Colonic mucosa (tissue), 4 donors: ENCODE measurements at places on chromosomes 7 and 10. TPM values are rescaled to one million over a fixed set of nuclear protein-coding genes. Genes with fewer than 3 reads are reported as not detected.
A peak's percentile ranks its signal among the peaks of the same experiment; 100 is the strongest.

- no peak for DNase-seq
Observed at GRCh38 chr10:117316701-117317100, 58.5 kb downstream of the PDZD8 start.

DNA sequence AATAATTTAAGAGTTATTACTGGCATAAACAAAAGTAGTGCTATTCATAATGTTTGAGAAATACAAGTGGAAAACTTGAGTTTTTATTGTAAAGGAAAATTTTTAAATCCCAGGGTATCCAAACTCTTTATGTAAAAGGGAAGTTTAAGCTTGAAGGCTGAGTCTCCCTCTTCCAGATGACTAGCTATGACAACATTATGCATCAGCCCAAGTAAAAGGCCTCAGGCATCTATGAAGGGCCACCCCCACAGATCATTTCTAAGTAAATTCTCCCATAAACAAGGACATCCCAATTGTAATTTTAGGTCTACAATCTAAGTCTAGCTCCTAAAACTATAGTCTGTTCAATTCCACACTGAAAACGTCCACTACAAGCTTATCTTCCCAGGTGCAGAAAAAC, 166.2 kb upstream of the STEAP1 start:
- DNase-seq = no peak

The ZNHIT1 gene
- total RNA-seq = 85.7 TPM

DNA sequence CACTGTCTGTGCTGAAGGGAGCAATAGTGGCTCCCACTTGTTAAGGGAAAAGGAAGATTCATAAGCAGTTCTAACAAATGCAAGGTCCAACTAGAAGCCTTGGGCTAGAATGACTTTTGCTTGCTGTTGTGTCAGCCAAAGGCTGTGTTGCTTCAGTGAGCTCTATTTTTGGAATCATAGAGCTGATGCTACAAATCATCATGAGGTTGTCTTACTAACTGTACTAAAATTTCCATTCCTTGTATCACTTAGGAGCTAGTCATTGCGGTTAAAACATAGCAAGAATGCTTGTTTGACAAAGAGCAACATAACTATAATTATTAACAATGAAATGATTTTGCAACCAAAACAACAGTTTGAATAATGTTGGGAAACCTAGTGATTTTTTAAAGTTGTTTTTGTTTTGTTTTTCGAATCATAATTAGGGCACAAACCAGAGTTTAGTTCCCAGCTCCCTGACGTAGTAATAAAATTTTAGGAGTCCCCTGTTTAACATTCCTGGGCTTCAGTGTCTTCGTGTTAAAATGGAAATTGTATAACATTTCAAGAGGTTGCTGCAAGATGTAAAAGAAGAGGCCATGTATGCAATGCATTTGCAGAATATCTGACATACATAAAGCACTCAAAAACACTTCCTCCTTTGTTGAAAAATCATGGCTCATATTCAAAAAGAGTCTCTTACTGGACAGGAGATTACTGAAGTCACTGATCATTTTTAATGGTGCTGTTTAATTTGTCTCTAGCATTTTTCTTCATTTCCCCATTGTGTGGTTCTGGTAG, 183.4 kb downstream of the MACC1 start:
- DNase-seq = no peak

The ADIRF gene
- 41.5 TPM for total RNA-seq

DNA sequence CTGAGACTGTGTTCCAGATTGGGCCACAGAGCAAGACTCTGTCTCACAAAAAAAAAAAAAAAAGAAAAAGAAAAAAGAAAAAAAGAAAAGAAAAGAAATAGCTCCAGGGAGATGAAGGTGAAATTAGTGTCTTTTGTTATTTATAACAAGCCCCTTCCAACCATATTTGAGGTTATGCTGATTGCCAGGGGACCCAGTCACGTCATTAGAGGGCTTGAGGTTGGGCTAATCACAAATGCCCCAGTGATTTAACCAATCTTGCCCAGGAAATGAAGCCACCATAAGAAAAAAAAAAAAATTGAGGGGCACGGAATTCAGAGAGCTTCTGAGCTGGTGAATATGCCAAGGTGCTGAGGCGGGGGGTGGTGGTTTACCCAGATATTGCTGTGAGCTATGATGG, 11.3 kb upstream of the RNF216 start:
- DNase-seq = no peak

DNA sequence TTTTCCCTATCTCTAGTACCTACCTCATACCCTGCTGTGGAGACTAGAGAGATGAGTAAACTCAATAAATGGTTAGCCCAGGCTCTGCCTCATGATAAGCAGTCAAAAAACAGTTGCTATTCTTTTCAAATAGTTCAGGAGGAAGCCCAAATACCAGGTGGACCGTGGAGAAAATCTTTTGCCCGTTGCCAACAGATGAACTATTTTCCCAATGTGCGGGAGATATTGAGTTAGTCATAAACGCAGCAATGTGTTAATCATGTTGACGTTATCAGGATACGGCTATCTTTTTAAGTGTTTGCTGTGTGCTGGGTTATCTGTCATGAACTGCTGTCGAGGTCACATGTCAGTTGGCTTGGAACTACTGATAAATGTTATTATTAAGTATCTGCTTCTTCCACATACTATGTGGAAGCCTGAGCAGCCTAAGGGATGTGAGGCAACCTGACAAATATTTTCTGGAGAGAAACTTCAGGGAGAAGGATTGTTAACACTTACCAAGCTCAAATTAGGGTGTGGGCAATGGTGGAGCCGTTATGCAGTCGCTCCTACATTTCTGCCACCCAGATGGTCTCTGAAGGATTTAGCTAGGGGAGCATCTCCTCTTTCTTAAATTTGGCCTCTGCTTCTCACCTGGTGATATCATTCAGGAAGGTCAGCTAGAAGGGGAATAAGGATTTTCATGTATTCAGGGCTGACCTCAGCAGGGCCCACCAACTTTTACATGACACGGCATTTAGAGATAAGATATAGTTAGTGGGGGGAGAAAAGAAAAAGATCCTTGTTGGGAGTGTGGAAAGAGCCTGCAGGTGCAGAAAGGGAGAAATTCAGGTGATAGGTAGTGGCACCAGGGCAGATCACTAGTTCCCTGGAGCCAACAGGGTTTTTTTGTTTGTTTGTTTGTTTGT, 33.5 kb upstream of the SLC26A3 start:
- DNase-seq = no peak

GRCh38 chr7:70712942-70713341, 419.0 kb upstream of the GALNT17 start:
- DNase-seq = no peak

DNA sequence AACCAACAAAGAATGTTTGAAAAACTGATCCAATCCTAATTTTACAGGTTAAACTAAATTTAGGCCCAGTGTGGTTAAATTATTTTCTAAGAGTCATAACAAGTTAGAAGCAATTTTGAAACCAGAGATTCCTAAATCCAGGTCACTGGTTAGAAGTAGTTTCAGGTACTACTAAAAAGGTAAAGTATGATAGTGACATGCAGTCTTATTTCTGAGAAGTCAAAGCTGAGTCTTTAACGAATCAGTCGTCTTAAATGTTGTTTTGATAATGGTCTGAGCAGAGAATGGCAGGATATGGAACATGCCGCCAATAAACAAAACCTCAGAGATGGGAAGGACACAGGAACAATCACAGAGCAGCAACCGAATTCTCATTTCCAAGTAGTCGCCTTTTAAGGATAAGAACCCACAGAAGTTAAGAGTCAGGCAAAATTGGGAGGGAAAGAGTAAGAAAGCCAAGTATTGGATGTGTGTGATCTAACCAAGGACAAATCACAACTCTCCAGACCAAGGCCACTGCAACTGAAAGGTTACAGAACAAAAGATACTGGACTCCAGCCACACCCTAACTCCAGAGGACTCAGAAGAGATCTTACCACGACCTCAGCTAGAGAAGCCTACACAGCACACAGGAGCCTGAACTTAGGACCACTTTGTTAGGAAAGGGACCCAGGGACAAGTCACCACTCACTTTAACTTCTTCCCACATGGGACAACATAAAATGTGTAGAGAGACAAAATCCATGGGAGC, 19.7 kb downstream of the TMEM243 start:
- DNase-seq = no peak

DNA sequence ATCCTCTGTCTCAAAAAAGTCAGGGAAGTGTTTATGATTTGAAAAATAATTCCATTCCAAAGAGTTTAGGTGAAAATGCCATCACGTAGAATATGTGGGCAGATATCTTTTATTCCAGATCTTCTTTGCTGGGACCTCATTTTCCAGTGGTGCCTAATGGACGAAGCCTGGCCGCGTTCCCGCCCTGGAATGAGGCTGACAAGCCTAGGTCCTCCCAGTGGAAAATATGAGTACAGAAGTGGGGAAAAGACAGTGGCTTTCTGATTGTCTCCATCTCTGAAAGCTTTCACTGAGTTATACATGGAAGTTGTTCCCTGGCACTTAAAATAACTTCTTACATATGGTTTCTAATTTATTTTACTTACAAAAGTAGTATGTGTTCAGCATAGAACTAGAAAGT, 139.4 kb downstream of the TACC2 start:
- DNase-seq = no peak

The TRIM74 gene
- 0.72 TPM for total RNA-seq

The FBXL13 gene
- 0.17 TPM for total RNA-seq

GRCh38 chr10:75643944-75644692, 212.7 kb downstream of the LRMDA start:
- DNase-seq = no peak

The TMEM184A gene
- total RNA-seq = 35.8 TPM

- no peak for DNase-seq
Observed at GRCh38 chr7:71766016-71766415, 634.1 kb downstream of the GALNT17 start.

DNA sequence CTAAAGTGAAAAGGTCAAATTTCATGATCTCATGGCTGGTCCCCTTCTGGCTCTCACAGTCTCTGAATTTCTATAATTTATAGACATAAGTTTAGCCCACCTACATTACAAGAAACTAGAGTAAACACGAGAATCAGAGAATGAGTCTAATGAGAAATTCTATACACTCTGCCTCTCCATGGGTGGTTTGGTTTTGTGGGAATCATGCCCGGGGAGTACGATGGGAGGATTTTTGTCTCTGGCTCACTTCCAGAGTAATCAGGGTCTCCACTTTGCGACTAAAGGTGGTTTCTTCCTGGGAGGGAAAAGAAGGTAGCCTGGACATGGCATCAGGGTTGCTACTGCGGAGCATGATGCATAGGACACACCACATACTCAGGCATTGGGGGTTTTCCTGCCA, 69.7 kb downstream of the MRC1 start:
- DNase-seq = no peak

The EZH2 gene
- total RNA-seq = 13.4 TPM

DNA sequence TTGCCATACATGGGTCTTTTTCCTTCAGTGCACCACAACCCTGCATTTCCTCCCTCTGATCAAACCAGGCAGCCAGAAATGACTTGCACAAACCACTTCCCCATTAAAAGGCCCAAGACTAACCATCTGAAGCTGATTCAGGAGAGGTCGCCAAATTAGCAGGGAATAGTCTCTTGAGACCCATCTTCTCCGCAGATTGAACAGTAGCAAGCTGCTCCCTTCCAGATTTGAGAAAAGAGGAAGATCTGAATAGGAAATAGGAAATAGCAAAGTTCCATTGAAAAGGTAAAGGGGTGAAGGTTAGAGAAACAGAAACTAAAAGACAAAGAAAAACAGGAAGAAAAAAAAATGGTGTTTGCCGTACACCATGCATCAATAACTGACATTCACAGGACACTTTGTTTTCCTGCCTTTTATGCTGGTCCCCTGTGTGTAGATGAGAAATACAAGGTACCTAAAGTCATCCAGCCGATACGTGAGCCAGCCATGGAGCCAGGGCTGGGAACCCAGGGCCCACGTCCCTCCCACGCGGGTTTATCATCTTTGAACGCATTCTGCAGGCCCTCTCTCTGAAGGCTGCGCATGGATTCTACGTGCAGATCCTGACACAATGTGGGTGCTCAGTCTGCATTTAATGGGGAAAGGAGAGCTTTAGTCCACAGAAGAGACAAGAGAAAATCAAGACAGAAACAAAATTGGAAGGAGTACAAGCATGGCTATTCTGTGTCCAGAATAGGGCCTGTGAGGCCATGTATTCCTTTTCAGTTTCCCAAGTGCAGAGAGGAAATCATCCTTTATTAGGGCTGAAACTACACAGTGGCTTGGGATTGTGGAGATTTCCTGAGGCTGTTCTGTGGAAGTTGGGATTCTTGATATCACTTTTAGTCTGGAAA, 268.4 kb upstream of the NPVF start:
- DNase-seq = no peak

The RBP4 gene
- 15.1 TPM for total RNA-seq

The KRIT1 gene
- 27.5 TPM for total RNA-seq

DNA sequence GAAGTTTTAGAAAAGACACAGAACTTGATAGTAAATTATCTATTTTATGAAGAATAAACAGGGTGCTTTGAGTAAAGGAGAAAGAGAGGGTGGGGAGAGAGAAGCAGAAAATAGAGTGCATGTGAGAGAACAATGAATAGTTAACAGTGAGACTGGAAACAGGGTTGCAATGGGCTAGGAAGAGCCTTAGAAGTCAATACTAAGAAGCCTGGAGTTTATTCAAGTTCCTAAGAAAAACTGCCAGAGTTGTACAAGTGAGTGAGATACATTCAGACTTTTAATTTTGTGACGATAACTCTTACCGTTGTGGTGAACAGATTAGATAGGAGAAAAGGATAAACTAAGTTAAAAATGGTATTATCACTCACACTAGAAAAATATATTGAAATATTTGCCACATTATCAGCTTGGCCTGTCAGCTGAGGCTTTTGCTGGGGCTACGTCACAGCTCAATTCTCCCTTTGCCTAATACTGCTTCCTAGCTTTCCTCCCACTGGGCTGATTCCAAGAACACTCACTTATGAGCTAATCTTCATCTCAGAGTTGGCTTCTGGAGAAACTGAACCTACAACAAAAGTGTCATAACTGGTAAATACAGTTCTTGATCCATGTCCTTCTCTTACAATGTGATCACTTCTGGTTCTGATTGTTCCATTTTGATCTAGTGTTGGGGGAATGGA, 92.7 kb downstream of the SEMA3D start:
- peak; percentile 21 for DNase-seq

DNA sequence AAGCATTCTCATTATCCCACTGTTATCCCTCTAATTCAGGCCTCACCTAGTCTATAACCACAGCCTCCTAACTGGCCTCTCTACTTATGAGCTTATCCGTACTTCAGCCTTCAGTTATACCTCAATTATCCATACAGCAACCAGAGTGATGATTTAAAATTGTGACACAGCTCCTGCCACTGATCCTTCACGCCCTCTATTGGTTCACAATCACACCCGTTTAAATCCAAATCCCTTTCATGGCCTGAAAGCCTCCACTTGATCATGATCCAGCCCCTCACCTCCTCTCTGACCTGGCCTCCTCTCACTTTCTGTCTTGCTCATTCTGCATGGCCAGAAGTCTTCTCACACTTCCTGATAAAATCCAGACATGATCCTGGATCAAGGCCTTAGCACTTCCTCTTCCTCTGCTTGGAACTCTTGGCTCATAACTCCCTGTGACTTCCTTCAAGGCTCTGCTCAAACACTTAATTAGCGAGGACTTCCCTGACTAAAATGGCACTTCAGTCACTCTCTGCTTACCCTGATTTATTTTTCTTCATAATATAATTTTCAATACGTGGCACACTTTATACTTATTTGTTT, 19.0 kb upstream of the TMEM26 start:
- no peak for DNase-seq

The SPDYE16 gene
- total RNA-seq = not detected

GRCh38 chr10:4916086-4916716, 47.0 kb upstream of the AKR1C1 start:
- DNase-seq = no peak

- DNase-seq = no peak
Observed at GRCh38 chr10:99828464-99828863, 46.0 kb downstream of the ABCC2 start.

- no peak for DNase-seq
Observed at GRCh38 chr7:4531236-4531635, 150.9 kb upstream of the FOXK1 start.
